ENCODE measurements at places on chromosomes 3 and 15.

DNA sequence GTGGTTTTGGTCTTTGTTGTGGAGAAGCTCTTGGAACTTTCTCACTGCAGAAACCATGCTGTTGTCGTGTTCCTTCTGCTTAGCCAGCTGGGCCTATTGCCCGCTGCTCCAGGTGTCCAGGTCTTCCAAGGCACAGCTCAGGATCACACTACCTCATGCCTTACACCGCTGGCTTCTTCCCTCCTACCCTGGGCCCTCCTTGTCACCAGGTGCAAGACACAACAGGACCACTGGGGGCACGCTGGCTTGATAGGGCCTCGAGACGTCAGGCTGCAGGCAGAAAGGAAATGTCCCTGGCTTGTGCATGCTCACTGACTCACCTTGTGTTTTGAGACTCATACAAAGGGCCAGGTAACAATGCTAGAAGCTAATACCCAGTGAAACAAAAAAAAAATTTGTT lies 32.3 kb downstream of the PAQR9 start:
- no peak for DNase-seq

DNA sequence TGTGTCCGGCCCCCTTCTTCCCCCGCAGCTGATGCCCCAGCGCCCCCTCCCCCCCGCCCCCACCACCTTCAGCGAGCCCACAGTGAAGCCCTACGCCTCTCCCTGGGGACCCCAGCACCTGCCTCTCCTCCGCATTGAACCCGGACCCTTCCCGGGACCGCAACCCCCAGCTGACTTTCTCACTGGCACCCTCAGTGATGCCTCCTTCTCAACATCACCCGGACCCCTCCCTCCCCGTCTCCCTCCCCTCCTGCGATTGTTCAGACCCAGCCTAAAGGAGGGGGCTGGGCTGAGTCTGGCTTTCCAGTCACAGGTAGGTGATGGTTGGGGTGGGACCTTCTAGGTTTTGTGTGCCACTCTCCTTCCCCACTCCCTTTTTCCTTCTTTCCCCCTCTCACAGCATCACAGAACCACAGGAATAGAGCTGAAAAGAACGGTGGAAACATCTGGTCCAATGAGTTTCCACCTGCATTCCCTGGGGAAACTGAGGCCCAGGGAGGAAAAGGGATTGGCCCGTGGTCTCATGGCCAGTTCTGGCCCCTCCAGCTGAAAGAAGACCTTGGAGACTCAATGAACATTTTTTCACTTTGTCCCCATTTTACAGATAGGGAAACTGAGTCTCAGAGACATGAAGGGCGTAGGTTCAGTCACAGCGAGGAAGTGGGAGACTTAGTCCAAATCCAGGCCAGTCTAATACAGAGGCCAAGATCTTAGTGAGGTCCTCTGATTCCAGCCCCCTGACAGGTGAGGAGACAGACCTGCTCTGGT lies 828 bp downstream of the CAND2 start:
- no peak for DNase-seq

- DNase-seq = no peak
These were observed 1.9 kb downstream of the IVD start for GRCh38 chr15:40407330-40407990.

- DNase-seq = no peak
These were observed 95.2 kb downstream of the CHSY1 start for GRCh38 chr15:101156509-101157159.

DNA sequence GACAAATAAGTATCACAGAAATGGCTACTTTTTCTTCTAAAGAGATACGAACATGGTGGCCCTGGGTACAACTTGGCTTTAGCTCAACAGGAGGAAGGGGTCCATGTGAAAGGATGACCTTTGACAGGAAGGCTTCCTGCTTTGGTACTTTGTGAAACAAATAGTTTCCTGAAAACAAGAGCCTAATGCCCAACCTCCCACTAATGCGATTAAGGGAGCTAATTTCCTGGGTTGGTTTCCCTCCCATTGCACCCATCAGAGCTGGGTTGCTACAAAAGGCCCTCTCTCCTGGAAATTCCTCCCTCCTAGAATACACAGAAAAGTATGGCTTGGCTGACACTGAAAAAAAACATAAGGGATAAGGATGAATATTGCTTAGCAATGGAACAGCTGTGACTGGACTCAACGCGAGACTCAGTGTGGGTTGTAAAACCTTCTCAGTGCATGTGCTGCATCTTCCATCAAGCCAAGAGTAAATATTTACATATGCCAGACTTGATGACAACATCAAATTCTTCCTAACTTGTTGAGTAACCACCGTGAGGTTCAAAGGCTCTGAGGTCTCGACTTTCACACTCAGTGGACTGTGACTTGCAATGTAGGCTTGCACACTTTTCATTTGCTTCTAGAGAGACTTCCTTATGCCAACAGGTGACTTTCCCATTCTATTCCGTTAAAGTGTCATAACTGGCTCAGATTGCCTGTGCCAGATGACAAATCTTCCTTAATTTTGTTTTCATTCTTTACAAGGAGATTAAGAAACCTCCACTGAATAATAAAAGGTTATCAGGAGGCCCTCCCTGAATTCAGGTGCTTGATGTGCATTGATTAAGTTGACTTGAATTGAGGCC lies 60.1 kb downstream of the ADAMTS9 start:
- peak; percentile 26 for DNase-seq

GRCh38 chr15:62847900-62848489 lies 194.6 kb upstream of the TPM1 start:
- DNase-seq = no peak

- no peak for DNase-seq
These were observed 607.5 kb upstream of the ROBO2 start for GRCh38 chr3:76432396-76432795.

DNA sequence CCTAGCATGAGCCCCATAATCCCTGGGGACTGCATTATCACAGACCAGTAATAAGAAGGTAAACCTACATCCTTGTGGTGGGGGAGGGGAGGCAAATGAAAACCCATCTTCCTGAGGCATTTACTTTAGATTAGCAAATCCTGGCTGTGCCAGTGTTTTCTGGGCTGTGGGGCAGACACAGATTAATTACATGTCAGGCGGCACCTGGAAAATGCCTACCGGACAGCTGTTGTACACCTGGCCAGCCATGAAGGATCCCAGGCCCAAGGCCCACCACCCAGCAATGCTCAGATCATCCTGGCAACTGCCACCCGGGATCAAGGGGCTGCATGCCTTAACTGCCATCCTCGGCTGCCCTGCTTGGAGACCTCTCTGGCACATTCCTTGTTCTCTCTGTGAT lies 59.1 kb upstream of the RASA2 start:
- no peak for DNase-seq

DNA sequence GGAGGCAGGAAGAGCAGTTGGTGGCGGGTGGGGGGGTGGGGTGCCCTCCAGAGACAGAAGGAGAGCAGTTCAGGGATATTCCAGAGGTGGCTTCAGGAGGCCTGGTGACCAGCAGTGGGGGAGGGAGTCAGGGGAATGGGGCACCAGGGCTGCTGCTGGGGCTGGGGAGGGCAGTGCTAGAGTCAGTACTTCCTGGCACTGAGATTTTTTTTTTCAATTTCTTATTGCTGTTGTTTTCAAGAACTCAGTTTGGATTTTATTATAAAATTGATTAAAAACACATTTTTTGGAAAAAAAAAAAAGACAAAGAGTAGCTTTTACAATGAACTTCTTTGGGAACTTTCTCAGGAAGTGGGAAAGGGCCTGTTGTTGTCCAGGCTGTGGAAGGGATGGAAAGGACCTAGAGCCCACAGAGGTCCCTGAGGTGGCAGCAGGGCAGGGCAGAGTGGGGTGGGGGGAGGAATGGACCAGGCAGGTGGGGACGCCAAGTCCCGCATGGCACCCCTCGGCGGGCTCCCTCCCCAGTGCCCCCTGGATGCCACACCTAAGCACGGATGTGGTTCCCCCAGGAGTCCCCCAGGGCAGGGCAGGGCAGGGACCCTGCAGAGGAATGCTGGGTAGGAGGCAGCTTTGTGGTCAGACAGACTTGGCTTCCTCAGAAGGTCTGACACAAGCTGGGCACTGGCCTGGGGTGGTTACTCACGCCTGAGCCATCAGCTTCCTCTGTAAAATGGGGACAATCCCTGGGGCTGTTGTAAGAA lies 8.5 kb upstream of the ANPEP start:
- DNase-seq = no peak

DNA sequence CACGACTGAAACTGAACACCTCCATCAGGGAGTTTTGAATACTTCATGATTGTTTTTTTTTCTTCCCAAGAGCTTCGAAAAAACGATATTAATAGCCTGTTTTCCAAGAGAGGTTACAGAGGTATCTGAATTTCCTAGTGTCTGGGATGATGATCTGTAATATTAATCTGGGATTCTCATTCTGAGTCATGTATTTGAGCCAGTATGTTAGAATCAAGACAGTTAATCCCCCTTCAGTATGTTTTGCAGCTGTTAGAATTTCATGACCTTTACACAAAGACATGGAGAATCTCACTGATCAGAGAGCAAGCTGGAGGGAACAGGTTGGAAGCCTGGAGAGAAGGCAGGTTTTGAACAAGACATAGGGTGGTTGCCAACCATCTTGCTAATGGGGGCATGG lies 234.5 kb upstream of the GAP43 start:
- no peak for DNase-seq

DNA sequence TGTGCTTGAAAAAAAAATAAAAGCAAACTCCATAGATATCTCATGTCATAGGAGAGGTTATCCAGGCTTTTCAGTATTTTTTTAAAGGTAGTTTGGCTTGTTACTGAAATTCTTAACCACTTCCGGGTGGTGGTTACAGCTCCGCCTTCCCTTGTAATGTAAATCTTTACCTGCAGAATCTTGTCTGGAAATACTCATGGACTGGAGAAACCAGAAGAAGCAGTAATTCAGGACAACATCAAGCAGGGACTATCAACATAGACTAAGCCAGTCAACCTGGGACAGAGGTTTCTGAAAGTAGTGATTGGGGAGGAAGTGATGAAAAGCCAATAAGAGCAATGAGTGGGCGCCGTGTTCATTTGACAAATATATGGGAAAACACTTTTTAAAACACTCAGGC lies 78.9 kb upstream of the SKOR1 start:
- peak; percentile 84 for DNase-seq

DNA sequence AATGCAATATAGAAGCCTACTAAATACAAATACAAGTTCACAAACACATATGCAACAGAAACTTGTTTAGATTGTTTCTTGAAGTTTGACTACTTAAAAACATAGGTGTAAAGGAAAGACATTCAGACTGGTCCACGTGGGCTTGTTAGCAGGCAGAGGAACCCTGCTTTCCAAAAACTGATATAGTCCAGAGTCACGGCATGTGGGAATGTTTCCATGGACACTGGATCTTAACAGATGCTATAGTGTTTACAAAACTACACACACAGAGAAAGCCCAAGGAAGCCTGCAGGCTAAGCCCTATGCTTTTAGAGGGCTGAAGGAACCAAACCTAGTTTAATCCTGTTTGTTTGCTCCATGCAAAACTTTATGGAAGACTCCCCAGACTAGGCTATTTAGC lies 45.2 kb upstream of the LRRC58 start:
- no peak for DNase-seq

DNA sequence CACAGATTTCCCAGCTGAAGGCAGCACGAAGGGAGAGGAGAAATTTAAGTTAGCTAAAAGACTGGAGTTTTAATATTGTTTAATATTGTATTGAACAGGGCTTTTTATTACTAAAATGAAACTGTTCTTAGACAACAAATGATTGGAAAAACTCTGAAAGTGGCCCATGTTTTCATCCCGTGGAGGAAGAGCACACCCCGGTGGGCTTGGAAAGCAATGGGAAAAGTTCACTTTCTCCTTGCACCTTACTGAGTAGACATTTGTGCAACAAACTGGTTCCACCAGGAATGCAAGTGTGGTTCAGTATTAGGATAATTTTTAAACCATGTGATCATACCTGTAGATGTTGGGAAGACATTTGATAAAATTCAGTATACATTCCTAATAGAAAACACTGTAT lies 8.2 kb upstream of the ESYT3 start:
- DNase-seq = no peak

GRCh38 chr15:89130201-89130600 lies 41.9 kb downstream of the ABHD2 start:
- no peak for DNase-seq

DNA sequence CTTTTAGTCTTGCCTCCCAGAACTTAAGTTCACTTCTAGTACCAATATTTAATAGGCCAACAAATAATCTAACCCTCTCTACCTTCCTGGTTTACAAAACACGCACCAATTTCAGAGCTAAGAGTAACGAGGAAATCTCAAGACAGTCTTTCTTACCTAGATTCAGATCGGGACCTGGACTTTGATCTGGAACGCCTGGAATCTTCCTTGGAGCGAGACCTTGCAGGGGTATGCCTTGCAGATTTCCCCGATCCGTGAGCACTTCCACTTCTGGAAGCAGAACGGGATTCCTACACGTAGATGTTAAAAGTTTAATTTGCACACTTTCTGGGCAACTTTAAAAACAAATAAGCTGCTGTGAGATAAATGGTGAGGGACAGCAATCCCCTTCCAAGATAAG lies 11.4 kb downstream of the TRA2B start:
- no peak for DNase-seq

DNA sequence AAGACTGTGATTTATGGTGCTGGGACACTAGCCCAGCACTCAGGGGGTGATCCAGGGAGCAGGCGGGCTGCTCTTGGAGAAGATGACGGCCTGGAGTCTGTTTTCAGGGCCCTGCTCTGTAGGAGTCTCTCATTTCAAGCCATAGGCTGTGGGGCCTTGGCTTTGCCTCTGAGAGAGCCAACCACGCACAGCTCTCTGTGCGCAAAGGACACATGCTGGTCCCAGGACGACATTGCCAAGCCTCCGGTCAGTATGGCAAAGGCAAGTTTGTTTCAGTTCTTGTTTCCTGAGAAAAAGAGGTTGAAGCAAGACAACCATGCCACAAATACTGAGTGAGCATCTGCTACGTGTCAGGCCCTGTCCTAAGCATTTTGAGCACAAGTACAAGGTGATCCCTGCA lies 197.1 kb downstream of the EPHB1 start:
- no peak for DNase-seq

DNA sequence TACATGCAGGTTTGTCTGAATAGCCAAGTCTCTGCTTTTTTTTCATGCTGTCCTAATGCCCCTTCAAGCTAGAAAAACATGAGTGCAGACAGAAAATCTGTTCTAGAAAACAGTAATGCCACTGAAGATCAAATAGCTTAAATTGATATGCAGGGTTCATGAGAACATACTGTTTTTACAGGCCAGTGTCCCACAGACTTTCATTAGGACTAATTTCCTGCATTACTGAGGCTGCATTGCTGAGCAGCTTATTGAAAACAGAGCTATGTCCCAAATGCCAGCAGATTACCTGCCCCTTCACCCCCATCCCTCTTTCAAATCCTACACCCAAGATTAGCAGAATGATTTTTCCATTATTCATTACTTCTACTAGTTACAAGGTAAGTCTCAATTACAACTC lies 665 bp downstream of the TM4SF18 start:
- DNase-seq = no peak

- DNase-seq = no peak
These were observed 35.2 kb upstream of the GREM1 start for GRCh38 chr15:32682569-32682968.

Data from epithelial cell of prostate (primary cell).